Astrocyte of the spinal cord (primary cell): ENCODE measurements at places on chromosomes 6 and 20.

DNA sequence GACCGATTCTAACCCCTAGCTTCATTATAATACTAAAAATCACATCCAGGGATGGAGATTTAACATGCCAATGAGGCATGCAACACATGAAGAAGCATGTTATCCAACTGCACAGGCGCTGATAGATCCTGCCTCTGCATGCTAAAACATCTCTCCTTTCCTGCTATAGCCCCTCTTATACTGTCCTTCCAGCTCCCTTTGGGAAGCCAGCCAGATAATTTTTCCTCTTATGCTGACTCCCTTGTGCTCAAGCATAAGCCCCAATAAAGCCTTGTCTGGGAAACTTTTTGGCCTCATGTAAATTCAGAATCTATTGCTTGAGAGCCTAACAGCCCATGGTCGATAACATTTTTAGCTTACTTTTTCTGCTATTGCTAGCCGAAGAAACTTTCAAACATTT lies 404.3 kb downstream of the EPM2A start:
- DNase-seq = no peak

DNA sequence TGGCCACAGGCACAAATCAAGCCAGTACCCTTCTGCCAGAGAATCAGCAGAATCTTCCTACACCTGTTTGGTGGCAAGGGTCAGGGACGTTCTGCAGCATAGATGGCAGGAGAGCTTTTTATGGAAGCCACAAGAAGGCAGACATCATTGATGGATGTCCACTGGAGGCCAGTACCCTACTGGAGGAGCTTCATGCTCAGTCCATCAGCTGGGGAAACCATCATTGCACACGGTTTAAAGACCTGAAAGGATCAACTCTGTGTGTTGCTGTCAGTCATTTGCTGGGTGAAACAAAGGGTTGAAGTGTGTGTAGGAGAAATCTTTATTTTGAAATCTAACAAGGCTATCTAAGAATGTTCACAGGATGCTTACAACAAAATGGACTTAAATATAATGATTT lies 158.9 kb upstream of the SASH1 start:
- no peak for DNase-seq

DNA sequence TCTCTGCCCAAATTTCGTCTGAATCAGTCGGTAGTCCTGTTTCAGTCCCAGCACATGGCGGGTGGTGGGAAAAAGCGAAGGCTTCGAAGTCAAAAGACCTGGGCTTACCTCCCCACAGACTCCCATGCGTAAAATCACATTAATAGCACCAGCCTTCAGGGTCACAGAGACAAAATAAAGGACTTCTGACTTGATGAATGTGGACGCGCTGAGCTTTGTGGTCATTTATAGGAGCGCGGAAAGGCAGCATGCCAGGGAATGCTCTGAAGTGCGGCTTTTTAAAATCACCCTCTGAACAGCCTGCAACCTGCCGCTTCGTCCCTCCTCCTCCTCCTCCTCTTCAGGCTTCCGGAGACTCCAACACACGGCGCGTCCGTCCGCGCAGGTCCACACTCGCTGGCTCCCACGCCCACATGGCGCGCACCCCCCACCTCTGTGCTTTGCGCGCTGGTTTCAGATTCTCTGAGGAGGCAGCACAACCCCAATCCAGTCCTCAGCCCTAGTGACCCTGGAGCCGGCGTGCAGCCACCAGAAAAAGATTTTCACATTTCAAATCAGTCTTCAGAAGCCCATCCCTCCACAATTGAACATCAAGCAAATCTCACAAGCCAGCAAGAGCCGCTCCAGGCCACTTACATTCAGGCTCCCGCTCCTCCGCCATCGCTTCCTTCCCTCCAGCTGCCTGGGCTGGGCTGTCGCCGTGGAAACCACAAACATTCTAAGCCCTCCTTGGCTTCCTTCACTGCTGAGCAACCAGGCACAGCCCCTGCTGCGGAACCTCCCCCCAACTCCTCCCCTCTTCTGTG lies at the start of gene C6orf118:
C6orf118 (minus strand) TSS at position 680 of the 806 bp plus-strand sequence; CDS start at position 661, 19 bp downstream.
- peak; percentile 83 for DNase-seq

DNA sequence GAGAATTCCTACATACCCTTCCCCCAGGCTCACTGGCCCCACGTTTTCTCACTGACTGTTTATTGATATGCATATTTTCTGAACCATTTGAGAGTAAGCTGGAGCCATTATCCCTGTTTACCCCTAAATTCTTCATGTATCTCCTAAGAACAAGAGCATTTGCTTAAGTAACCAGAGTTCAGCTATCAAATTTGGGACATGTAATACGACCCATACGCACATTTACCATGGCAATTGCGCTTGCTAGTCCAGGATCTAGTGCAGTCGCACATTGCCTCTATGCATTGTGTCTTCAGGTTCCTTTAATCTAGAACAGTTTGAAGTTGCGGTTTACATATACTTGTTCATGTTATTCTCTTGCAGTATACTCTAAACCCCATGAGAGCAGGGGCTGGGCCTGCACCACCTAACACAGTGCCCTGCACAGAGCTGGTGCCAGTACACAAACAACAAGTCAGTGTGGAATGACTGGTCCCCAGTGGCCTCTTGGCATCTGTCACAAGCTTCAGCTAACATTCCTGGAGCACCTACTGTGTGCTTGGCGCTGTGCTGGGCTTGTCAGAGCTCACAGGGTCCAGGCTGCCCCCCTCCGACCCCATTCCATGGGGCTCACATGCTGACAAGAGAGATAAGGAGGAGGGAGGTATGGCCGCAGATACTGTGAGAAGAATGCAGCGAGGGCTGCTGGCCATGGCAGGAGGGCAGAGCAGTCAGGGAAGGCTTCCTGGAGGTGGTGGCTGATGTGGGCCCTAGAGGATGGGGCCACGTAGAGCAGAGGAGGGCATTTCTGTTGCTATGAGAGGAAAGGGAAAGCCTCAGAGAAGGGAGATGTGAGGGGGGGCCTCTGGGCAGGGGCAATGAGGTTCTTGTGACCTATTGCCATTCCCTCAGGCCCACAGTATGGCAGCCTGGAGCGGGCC lies 28.1 kb downstream of the SPDEF start:
- DNase-seq = no peak

GRCh38 chr20:44491635-44492395 lies 16.1 kb downstream of the TTPAL start:
- DNase-seq = peak; percentile 42

GRCh38 chr6:80105972-80106417 lies 476 bp upstream of the BCKDHB start:
- no peak for DNase-seq

- no peak for DNase-seq
These were observed 110.3 kb downstream of the CDC5L start for GRCh38 chr6:44497807-44498206.

GRCh38 chr20:4507288-4507719 lies 214.4 kb upstream of the PRND start:
- peak; percentile 87 for DNase-seq

DNA sequence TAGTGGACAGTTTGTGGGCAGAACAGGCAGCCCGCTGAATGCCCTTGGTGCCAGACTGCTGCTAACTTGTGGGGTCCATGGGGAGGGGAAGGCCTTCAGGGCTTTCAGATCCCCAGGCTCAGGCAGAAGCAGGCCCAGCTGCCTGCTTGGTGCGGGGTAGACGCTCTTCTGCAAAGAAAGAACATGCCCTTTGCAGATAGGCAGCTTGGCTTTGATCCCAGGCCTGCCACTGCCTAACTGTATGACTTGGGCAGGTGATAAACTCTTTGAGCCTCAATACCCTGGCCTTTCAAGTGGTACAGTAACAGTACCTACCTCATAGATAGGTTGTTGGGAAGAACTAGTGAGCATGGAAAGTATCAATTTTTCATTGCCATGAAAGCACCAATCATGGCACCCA lies 28.4 kb downstream of the CHMP4B start:
- no peak for DNase-seq

GRCh38 chr6:79188885-79189480 lies 45.5 kb downstream of the HMGN3 start:
- DNase-seq = no peak

DNA sequence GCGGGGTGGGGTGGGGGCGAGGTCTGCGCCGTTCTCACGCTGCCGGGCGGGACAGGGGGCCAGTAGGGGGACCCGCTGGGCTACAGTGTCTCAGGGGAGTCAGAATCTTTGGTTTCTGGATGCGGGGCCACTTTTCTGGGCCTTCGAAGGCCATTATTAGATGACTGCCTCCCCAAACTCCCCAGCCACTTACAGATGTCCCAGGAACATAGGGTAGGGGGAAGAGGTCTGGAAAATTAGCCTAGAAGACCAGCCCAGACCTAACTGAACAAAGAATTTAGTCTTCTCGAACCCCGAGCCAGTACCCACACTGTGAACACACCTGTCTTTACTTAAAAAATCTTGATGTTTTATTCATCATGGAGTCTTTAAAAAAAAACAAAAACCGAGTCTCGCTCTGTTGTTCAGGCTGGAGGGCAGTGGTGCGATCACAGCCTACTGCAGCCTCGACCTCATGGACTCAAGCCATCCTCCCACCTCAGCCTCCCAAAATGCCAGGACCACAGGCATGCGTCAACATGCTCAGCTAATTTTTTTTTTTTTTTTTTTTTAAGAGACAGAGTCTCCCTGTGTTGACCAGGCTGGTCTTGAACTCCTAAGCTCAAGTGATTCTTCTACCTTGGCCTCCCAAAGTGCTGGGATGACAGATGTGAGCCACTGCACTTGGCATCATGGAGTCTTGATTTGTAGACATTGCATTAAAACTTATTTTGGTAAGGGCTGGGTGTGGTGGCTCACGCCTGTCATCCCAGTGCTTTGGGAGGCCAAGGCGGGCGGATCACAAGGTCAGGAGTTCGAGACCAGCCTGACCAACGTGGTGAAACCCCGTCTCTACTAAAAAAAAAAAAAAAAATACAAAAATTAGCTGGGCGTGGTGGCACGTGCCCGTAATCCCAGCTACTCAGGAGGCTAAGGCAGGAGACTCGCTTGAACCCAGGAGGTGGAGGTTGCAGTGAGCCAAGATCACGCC lies 3.3 kb upstream of the SLC29A1 start:
- DNase-seq = no peak

DNA sequence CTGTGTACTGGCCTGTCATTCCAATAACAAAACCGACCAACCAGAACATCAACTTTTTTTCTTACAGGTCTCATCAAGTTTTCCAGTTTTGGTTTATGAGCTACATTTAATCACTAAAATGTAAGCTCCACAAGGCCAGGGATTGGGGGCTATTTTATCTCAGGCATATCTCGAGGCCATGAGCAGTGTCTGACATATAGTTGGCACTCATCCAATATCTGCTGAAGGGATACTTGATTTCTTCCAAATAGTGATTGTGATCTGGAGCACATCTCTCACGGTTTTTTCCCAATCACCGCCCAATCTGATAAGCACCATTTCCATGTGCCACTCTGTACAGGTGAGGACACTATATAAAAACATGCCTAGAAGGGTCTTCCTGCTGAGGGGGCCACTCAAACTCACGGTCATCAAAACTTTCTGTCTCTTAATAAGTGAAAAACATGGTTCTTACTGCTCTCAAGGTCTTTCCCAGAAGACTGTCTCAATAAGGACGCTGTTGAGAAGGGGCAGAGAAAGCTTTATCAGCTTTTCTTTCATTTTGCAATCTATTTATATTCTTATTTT lies 65.5 kb downstream of the MAN1A1 start:
- DNase-seq = no peak

DNA sequence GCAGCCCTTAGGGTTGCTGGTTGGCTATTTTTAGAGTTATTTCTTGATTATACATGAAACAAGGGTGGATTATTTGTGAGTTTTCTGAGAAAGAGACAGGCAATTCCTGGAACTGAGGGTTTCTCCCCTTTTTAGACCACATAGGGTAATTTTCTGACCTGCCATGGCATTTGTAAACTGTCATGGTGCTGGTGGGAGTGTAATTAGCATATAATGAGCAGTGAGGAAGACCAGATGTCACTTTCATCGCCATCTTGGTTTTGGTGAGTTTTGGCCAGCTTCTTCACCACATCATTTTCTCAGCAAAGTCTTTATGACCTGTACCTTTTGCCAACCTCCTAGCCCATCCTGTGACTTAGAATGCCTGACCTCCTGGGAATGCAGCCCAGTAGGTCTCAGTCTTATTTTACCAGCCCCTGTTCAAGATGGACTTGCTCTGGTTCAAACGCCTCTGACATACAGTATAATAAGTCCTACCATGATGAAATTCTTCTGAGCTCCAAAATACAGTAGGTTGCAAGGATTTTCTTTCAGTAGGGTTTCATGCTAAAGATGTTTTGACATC lies 117.1 kb downstream of the ISM1 start:
- no peak for DNase-seq

GRCh38 chr6:74690365-74690764 lies 515.5 kb downstream of the COL12A1 start:
- no peak for DNase-seq

- peak; percentile 97 for DNase-seq
These were observed 176.4 kb downstream of the ARID1B start for GRCh38 chr6:156953479-156954146.

GRCh38 chr6:167921831-167922230 lies 75.6 kb upstream of the KIF25 start:
- DNase-seq = no peak

DNA sequence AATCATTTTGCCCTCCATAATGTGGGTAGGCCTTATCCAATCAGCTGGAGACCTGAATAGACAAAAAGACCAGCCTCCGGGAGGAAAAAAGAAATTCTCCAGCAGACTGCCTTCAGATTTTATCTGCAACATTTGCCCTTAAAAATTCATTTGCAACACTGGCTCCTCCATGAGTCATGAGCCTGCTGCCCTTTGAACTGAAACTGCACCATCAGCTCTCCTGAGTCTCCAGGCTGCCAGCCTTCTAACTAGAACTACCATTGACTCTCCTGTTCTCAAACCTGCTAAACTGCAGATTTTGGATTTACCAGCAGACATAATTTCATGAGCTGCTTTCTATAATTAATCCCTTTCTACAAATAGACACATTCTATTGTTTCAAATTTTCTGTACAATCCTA lies 223.9 kb upstream of the THEMIS start:
- DNase-seq = peak; percentile 29
